ENCODE measurements at places on chromosomes 3 and 15. TPM values are rescaled to one million over a fixed set of nuclear protein-coding genes. Genes with fewer than 3 reads are reported as not detected.

Gene LEKR1
- polyA plus RNA-seq: 2.2 TPM

DNA sequence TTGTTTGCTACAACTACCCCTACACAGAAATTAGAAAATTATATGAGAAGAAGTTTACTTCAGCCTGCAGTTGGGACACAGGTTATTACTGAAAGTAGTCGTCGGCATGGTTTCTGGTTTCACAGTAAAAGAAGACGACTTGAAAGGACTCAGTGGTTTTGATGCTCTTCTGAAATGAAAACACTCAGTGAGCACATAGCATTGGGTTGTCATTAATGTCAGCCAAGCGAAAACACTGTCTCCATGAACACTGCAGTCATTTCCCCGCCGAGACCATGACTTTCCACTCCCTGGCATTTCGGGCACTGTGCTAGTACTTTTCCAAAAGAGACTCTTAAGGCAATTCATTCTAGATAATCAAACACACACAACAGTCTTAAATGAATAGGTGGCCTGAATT lies 69.2 kb upstream of the ICE2 start:
- H3K27ac ChIP-seq: no peak overlapping the region
- no peaks in the 10 kb centered on the region for H3K36me3 ChIP-seq
- DNase-seq: no peak
- no peaks in the 10 kb centered on the region for H3K27me3 ChIP-seq

DNA sequence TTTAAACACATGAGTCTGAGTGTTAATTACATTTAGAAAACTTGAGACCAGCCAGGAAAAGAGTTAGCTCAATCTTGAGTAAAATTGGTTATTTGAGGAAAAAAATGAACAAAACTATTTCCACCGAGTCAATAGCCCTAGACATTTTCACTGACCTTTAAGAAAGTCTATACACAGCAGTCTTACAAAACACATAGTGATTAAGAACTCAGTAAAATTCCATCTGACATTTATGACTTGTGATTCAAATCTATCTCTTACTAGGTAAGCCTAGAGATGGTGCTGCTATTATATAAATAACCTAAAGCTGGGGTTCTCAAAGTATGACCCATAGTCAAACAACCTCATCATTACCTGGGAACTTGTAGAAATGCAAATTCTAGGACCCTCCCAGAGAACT lies 109.1 kb upstream of the COL8A1 start:
- no peak overlapping the region for H3K4me3 ChIP-seq
- no peaks in the 10 kb centered on the region for H3K27me3 ChIP-seq
- no peaks in the 10 kb centered on the region for H3K4me1 ChIP-seq
- no peak overlapping the region for H3K27ac ChIP-seq
- DNase-seq: no peak
- H3K36me3 ChIP-seq: no peaks in the 10 kb centered on the region

DNA sequence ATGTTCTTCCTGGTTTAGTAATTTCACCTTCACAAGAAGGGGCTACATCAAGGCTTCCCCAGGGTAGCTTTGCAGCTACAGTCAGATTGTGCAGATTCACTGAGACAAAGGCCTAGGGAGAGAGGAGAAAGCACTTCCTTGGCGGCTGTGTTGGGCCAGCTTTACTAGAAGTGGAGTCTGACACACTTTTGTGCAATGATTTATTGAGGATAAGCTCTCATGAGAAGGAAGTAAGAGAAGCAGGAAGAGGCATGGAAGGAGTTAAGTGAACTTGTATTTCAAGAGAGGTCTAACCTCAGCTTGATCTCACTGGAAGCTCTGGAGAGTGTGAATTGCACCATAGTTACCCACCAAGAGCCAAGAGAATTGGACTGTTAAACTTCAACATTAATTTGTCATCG lies 78.9 kb downstream of the TGFBR2 start:
- H3K36me3 ChIP-seq: peaks cover 38% of the 10 kb centered on the region
- no peak for DNase-seq
- peaks cover 16% of the 10 kb centered on the region for H3K4me1 ChIP-seq
